Stimulated activated naive CD4-positive, alpha-beta T cell (primary cell): ENCODE measurements at places on chromosomes 6 and 20.

DNA sequence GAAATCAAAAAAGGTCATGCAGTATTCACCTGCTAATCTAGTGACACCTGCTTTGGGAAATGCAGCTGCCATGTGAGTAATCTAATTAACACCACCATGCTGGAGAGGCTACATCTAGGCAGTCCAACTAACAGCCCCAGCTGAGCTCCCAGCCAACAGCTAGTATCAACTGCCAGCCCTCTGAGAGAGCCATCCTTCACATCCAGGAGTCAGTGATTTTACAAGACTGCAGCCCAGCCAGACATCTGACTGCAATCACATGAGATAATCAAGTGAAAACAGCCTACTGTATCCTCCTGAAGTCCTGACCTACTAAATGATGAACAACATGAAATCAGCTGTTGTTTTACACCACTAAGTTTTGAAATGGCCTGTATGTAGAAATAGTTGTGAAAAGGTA, 298.4 kb downstream of the TRDN start:
- no peak for DNase-seq

GRCh38 chr6:134446218-134446848, 128.4 kb upstream of the SGK1 start:
- DNase-seq, result no peak

DNA sequence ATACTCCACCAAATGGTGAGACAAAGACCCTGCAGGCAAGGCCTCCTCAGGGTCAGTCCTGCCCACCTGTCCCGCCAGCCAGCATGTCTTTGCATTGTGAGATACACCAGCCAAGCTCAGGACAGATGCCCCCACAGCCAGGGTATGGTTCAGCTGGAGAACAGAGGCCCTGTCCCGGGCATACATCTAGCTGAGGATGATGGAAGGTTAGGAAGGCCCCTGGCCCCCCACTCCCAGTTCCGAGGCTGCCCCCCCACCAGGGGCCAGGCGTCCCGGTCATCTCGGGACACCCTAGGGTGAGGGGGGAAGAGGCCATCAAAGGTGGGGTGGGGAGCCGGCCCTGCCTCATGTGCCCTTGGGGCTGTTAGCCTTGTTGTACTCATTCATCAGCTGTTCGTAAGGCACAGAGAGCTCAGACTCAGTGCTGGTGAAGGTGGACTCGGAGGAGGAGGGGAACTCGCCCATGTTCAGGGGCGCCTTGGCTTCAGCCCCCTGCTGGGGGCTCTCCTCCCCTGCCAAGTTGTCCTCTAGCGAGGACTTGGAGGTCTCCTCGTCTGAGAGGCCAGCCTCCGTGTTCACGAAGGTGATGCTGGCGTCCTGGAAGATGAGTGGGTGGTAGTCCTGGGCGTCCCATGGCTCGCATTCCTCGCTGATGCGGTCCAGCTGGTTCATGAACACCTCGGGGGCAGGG, 38.6 kb downstream of the KCNK5 start:
- no peak for DNase-seq

DNA sequence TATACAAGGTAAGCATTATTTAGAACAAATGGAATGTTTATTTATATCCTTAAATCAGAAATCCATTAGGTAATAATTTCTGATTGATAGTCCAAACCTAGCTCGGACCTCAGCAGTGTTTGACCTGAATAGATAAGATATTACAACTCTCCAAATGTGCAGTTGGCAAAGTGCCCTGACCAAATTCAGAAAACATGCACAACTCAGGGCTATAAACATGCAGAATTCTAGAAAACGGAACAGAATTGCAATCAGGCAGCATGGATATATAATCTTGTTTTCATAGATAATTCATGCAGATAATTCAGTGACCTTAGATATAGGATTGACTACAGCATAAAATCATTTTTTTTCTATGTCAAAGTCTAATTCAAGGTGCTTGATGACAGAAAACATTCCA, 626.6 kb upstream of the CITED2 start:
- DNase-seq, result no peak

- no peak for DNase-seq
Observed at GRCh38 chr6:106163446-106163965, 77.4 kb downstream of the PRDM1 start.

DNA sequence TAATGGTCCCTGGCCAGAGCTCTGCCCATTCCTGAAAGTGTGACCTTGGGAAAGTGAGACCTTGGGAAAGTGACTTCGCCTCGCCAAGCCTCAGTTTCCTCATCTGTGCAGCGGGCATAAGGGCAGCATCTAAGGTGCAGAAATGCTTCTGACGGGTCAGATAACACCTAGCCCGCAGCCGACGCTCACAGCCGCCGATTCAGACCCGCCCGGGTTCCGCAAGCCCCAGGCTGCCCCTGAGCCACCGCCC, 486 bp downstream of the FKBP1A start:
- no peak for DNase-seq

DNA sequence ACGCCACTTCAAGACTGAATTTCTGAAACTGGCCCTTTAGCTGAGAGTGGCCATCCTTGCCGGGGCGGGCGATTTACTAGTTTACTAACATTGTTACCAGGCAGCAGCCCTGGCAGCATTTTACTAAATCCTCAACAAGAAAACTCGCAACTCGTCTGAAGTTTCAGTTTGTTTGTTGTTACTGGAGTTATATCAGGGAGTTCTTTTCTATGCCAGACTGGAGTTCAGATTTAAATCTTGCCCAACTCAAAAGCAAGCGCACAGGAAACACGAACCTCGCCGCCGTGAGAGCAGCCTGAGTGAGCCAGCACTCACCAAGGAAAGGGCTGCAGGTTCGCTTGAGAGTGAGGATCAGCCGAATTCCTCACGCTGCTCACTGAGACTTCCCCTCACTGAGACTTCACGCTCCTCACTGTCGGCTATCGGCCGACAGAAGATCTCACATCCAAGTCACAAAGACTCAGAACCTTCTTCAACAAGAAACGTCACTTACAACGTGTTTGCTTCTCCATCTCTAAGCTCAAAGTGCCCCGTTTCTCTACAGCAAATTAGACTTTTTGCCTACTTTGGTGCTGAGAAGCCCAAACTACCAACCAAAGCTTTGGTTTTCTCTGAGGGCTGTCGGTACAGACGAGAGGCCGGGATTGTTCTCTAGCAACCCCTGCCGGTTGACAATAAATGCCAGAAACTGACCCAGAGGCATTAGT, 78.9 kb downstream of the OLIG3 start:
- DNase-seq, result peak; percentile 37

GRCh38 chr6:47479140-47479508, 1.5 kb downstream of the CD2AP start:
- no peak for DNase-seq

DNA sequence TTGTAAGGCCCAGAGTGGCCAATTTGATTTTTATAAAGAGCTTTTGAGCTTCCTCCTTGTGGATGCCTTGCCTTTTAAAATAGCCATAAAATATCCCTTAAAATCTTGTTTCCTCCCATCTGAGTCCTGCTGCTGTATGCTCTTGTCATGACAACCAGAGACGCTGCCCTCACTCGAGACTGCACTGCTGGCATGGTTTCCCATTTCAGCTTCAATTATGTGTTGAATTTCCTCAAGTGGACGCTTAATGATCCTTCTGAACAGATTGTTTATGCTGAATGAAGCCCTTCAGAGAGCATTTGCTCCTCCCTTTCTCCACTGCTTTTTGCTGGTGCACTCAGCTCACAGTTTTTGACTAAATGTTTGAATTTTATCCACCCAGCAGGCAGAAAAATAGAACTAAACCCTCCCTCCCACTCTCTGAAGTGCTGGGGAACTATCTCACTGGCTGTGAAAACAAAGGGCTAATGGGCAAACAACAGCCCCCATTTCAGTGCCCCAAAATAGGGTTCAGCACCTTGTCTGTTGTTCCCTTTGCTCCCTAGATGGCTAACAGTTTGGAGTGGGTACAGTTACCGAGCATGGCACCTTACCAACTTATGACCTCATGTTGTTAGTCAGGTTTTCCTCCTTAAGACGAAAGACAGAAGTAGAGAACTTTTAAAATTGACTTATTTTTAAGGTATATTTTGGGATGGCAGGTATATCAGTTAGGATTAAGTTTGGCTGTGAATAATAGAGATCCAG, 45.5 kb upstream of the RNF8 start:
- DNase-seq, result no peak

- no peak for DNase-seq
Observed at GRCh38 chr20:61045876-61046585, 206.0 kb upstream of the CDH4 start.

- no peak for DNase-seq
Observed at GRCh38 chr20:41426086-41426830, 59.6 kb upstream of the EMILIN3 start.
